Fibroblast of skin of abdomen (primary cell): ENCODE measurements at places on chromosomes 7 and 10.

- peak; percentile 77 for DNase-seq
Observed at GRCh38 chr7:46461334-46461777, 540.3 kb upstream of the IGFBP3 start.

DNA sequence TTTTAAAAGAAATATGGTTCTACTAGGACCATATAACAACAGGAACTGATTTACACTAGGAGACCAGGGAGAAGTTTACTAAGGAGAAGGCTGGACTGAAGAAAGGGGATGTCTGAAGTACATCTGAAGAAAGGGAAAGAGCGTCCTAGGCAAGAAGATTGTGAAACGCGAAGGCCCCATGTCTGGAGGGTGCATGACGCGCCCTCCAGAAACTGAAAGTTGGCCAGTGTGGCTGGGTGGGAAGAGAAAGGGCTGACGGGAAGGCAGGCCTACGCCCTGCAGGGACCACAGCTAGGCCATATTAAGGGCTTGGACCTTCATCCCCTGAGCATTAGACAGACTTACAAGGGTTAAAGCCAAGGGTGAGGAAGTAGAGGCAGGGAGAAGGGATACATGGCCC, 158.0 kb downstream of the TRIL start:
- DNase-seq, result no peak

DNA sequence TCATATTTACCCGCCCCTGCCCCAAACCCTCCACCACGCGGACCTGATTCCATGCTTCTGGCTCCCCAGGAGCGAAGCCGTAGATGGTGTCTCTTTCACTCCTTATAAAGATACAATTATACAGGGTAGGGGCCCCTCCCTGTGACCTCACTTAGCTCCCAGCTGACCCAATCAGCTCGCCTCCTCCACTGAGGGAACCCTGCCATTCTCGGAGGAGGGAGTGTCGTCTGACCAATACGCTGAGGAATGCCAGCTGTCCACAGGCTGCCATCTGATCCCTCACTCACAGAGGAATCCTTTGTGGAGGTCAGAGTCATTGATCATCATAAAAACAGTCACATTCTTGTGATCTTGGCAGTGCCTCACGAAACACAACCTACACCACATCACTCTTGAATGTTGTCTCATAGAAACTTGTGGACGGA, 67.5 kb upstream of the INSIG1 start:
- DNase-seq, result peak; percentile 99

- peak; percentile 56 for DNase-seq
Observed at GRCh38 chr10:69819716-69820506, 18.2 kb downstream of the COL13A1 start.

DNA sequence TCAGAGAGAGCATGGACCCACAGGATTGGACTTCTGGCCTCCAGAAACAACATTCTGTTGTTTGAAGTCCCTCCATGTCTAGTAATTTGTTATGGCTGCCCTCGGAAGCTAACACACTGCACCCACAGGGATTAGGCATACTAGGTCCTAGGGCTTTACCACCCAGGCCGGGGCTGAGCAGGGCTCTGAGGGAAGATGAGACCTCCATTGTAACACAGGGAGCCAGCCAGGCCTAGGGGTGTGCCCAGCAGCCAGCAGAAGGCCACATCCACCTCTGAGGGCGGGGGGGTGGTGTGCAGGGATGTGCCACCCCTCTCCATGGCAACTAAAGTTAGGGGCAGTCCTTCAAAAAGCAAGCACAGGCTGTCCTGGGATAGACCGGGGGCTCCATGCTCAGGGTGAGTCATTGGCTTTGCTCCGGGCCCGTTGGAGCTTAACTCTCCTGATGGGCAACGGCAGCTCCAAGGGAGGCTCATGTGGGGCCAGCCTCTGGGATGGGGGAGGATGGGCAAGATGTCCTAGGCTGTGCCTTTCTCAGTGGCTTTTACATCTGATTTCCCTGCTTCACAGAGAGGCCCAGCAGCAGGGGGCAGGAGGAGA, 96.6 kb upstream of the GPR26 start:
- no peak for DNase-seq

DNA sequence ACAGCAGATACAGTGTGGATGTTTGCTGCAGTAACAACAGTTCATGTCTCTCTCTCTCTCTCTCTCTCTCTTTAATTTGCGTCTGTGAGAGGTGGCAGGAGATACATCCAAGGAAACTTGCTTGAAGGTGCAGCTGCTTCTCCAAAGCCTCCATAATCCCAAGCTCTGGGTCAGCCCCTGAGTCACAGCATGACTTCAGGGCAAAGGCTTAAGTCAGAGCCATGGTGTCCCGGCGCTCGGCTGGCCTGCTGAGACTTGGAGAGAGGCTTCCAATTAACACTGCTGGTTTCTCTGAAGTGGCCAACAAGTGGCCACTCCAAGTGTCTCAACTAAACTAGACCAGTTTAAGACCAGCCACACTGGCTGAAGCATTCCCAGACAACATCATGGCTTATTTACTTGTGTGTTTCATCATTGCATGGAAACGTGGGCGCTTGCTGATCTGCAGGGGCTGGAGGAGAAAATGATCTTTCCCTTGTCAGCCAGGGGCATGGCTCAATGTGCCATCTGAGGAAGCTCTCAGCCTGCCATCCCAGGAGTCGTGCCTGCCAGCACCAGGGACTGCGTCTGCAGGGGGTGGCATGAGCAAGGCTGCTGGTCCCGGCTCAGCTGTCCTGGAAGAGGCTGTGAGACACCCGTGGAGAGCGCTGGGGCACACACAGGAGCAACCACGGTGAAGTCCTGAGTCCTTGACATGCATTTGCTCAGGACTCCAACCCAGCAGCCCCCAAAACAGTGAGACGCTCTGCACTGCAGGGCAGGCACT, 254.2 kb downstream of the COBL start:
- DNase-seq, result no peak

GRCh38 chr7:150323682-150324372, 482 bp upstream of the ACTR3C start:
- DNase-seq, result no peak
